ENCODE measurements at places on chromosomes 5 and 9.

DNA sequence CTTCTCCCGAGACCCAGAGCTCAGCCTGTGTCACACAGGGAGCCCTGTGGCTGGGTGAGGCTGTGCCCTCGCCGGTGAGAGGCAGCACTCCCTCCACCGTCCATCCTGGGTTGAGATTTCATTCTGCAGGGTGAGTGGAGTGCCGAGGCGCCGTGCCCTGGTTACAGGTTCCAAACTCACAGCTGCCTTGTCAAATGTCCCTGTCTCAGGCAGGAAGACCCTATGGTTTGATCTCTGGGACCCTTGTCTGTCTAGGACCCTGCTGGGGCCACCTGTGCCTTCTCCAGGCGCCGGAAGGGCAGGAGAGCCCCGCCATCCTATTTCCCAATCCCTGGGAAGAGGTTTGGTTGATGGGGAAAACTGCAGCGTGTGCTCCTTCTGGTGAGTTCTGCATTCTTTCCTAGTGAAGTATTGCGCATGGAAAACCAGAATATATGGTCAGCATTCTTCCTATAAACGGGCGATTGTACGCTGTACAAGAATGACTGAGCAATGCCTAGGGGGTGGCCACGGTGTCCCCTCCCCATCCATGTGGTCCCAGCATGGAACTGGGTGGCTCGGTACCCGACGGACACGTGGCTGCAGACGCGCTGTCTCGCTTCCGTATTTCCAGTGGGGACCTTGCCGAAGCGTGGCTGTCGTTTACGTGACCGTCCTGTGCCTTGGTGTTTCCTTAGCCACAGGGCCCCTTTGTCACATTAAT lies 95.9 kb upstream of the COL5A1 start:
- DNase-seq: no peak

DNA sequence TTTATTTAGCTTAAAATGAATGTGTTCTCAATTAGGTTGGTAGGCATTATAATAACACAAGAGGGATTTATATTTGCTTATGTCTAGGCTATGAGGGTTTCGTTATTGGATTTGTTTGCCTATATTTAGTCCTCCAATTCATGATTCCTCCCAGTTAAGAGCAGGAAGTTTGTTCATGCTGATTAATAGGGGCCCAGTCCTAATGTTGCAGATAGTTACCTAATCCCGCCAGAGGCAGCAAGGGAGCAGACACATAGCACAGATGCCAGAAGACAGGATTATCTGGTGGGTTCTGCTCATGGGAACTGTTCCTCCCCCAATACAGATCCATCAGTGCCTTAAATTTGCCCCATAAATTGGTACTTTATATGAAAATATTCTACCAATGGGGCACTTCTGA lies 100.8 kb upstream of the TLE4 start:
- no peak for DNase-seq

GRCh38 chr5:11013793-11014192 lies 252.8 kb upstream of the DAP start:
- DNase-seq: no peak

DNA sequence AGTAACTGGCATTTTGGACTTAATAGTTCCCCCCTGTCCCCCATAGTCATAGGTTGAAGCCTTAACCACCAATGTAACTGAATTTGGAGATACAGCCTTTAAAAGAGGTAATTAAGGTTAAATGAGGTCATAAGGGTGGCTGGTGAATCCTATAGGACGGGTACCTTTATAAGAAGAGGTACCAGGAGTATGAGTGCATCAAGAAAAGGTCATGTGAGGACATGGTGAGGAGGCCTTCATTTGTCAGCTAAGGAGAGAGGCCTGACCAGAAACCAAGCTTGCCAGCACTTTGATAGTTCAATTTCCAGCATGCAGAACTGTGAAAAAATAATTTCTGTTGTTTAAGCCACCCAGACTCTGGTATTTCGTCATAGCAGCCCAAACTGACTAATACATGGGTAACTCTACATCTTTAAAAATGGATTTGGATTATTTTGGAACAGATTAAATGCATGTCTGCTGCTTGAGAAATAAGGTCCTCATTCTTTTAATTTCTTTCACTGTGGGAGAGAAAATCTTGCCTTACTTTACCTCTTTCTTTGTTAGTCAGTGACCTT lies 9.7 kb downstream of the RASA1 start:
- no peak for DNase-seq

DNA sequence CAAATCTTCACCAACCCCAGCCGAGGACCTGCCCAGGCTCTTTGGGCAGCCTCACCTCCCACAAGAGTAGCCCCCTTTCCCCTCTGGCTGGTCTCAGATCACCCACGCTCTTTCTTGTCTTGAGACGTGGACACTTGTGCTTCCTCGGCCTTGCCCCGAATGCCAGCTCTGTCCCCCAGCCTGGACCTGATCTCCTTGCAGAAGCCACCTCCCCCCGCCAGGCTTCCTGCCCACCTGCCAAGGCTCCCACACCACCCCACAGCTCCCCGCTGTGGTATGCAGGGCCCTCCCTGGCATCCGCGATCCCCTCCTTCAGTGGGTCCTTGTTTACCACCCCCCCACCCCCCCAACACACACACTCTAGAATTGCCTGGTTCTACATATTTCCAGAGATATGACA lies 133.7 kb downstream of the ROR2 start:
- no peak for DNase-seq

DNA sequence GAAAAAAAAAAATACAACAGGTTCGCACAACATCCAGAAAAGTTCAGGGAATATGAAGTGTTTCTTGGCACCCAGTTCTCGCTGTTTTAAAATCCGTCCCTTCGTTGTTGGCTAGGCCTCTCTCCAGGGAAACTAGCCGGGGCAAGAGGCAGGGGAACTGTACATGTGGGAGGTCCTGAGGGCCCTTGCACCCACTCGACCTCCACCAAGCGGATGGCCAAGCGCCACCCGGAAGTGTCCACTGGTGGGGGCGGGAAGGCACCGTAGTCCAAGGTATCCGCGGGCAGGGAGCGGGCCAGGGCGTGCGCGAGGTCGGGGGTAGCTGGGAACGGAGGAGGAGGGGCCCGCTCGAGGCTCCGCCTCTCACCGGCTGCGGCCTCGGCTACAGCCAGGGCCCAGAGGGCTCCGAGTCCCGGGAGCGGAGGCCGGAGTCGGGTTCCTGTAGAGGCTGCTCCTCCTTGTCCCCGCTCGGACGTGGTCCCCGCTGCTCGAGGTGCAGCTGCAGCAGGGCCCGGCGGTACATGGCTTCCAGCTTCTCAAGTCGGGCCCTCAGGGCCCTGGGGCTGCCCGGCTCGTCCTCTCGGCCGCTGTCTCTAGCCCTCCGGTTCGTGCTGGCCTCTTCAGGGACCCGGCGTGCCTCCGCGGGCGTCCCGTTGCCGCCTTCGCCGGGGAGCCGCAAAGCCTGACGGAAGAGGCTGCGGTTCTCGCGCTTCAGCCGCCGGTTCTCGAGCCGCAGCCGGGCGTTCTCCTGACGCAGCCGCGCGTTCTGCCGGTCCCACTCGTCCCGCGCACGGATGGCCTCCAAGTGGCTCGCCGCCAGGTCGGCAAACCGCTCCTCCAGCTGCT lies 720 bp downstream of the TUSC1 start:
- peak; percentile 5 for DNase-seq

GRCh38 chr5:169909945-169910344 lies 70.3 kb downstream of the INSYN2B start:
- no peak for DNase-seq

DNA sequence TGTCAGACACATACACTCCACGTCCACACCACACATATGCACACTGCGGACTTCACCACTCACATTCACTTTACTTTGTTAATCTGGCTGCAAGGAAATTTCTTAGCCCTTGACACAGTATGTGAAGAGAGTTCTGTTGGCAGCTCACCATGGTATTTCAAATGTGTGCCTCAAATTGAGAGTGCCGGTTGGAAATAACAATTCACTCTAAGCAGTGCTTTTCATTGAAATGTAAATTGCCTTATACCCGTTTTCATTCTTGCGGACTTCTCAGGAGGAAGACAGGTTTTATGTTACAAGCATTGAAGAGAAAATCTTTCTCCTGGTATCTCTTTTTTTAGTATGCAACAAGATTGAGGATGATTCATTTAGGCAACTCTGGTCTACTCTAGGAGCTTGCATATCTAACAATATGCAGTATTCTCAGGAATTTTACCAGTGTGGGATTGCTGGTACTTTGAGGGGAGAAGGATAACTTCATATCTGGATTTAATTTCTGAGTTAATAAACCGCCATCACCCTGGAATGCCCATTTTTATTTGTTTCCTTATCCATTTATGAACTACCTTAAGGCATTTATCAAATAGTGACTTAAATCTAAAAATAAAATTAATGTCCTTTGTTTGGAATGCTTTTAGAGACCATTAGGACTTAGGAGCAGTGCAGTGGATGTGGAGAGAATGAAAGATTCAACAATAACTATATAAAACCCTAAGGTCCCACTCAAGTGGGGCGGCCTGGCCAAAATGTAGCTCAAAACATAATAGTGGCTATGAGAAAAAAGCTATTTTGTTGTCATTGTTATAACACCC lies 87.0 kb downstream of the IQGAP2 start:
- no peak for DNase-seq

- no peak for DNase-seq
These were observed 220.2 kb downstream of the AGTPBP1 start for GRCh38 chr9:85521371-85522197.

DNA sequence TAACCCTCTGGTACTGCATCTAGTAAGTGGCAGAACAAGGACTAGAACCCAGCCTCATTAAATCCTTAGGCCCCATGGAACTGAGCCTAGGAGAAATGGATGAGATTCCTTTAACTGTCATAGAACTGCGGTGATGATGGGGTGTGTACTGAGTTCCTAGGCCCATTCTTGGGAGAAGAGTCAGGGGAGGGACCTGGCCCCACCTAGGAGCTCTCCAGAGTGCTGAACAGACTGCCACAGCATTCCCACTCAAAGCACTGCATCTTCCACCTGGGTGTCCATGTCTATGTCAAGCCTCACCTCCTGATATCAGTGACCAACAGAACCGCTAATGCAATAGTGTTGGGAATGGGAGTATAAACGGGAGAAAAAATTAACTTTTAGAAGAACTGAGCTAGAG lies 36.6 kb downstream of the TTLL11 start:
- no peak for DNase-seq

- no peak for DNase-seq
These were observed 83.8 kb downstream of the SEMA4D start for GRCh38 chr9:89413963-89414638.

GRCh38 chr5:54956922-54957321 lies 28.5 kb downstream of the ESM1 start:
- DNase-seq: no peak

GRCh38 chr9:136216541-136217244 lies 11.8 kb upstream of the LHX3 start:
- no peak for DNase-seq

- DNase-seq: no peak
These were observed 177.7 kb downstream of the NDUFS4 start for GRCh38 chr5:53738105-53738504.

- DNase-seq: no peak
These were observed 219.1 kb downstream of the FANCC start for GRCh38 chr9:95098391-95098921.

DNA sequence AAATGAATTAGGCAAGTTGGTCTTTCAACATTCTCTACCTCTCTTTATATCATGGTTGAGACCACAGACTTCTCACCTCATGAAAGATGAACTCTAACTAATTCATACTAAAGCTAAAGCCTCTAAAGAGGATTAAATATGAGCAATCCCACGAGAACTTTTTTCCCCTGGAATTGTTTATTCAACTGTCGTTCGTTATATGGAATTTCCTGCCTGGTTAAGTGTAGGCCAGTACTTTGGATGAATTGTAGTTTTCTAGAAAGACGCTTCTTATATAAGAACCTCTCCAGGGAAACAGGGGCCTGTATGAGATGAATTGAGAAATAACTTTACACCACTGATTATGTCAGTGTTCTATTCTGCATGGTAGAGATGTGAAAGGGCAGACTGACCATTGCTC lies 42.9 kb downstream of the PDCD1LG2 start:
- DNase-seq: no peak

GRCh38 chr9:95836072-95836471 lies 39.4 kb upstream of the ERCC6L2 start:
- no peak for DNase-seq

GRCh38 chr9:90857091-90857490 lies 55.5 kb downstream of the SYK start:
- no peak for DNase-seq

GRCh38 chr5:146369691-146370090 lies 31.1 kb downstream of the POU4F3 start:
- no peak for DNase-seq

DNA sequence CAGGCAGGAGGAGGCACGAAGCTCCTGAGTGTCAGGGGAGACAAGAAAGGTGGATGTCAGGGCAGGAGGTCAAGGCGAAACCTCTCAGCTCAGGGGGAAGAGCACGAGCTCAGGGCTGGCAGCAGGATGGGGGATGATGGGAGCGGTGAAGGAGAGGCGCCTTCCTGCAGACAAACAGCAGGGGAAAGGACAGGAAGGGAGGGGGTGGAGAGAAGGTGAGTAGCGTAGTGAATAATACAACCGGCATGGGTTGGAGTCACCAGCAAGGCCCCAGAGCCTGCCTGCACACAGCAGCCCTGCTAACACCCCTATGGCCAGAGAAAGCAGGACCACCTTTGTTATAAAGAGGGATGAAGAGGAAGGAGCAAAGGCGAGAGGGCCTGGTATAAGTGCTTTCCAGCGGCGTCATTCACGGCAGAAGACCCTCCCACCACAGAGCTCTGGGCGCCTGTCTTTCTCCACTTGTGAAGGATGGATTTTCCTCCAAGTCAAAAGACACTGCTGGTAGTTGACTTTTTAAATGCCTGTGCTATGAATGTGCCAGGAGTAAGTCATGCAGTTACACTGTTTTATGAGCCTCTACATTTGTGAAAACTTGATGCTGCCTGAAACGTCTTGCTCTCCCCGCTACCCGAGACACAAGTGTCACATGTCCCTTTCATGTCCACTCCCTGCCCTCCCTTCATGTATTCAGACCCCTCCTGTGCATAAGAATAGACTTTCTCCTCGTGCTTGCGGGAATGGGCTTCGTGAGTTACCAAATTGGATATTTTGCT lies 84.8 kb upstream of the IRX1 start:
- DNase-seq: no peak

DNA sequence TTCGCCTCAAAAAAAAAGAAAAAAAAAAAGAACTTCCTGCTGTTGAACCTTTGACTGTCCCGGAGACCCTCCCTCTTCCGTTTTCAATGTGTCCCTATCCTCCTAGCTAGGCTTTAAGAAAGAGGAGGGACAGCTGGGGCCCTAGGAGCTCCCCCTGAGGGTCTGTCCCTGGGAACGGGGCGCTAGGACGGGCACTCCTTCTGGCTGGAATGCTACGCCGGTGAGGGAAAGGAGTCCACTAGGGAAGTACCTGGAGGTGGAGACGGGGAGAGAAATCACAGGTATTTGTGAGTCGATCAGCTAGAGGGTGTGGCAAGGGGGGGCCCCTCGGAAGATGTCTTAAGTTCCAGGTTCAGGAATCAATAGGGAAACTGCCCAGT lies 4.6 kb downstream of the SIT1 start:
- DNase-seq: no peak

DNA sequence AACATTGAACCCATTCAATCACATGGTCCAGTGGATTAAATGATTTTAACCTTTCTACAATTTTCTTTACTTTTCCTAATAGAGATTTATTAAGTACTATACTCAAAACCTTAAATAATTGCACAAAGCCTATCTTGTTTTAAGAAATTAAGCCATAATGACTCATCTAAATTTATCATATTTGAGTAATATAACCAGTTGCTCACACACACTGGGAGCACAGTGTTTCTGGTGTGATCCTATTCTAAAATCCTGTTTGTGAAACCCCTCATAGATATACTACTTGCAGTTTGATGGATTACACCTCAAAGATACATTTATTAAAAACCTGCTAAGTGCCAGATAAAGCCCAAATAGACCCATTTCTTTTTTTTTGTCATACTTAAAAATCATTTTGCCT lies 668.3 kb upstream of the CDH18 start:
- no peak for DNase-seq

Measured in T-helper 2 cell treated with Interferon-gamma antibody and Interleukin-4, amounts not matched to agents 5 μg/mL and 100 μg/mL, for 36 hours (primary cell).